ENCODE measurements at places on chromosomes 2 and 18.

- no peak for DNase-seq
Observed at GRCh38 chr2:222903234-222904220, 42.7 kb downstream of the ACSL3 start.

DNA sequence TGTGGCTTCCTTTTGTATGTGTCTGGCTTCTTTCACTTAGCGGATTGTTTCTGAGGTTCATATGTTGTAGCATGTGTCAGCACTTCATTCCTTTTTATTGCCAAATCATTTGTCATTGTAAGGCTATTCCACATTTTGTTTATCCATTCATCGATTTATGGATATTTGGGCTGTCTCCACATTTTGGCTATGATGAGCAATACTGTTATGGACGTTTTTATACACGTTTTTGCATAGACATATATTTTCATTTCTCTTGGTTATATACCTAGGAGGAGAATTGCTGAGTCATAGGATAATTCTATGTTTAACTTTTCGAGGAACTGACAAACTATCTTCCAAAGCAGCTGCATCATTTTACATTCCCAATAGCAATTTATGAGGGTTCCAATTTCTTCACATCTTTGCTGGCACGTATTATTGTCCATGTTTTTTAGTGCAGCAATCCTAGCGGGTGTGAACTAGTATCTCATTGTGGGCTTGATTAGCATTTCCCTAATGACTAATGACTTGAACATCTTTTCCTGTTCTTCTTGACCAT is 48.1 kb upstream of the TBC1D8 start:
- no peak for DNase-seq

GRCh38 chr2:1518867-1519530 is 105.7 kb downstream of the TPO start:
- DNase-seq: no peak

GRCh38 chr18:52001106-52001505 is 338.9 kb upstream of the DCC start:
- no peak for DNase-seq

DNA sequence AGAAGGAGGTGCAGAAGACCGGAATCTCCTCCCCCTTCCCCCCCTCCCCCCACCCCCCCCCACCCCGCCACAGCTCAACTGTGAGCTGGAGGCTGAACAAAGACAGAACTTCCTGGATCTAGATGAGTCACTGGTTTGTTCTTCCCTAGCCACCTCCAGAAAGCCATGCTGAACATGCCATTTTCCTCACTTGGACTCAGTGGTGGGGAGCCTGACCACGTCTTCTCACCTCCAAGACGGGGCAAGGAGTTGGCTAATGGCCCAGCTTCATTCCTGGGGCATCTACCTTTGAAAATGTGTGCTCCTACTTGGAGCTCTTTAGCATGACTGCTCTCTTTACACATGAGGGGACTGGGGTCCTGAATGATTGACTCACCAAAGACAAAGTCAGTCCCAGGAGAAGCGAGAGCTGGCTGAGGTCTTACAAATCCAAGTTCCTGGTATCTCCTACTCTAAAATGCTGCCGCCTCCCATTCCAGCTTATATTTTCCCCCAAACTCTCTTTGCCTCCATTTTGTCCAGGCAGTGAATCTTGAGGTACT is 22.6 kb upstream of the FZD5 start:
- DNase-seq: peak; percentile 47

DNA sequence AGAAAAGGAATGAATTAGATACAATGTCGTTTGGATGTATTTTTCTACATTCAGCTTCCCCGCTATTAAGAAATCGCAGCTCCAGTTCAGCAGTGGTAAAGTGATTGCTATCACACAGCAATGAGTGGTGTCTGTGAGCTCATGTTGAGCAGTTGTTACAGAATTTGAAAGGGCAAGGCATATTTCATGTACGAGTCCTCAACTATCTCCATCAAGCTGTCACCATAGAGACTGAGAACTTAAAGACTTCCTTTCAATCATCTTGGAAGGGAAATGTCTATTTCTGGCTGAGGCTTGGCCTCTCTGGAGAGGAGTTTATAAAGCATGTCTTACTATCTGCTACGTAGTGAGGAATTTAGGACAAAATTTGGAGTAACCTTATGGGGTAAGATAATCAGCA is 24.4 kb upstream of the FAM117B start:
- DNase-seq: no peak

- no peak for DNase-seq
Observed at GRCh38 chr18:8142131-8142711, 467.0 kb upstream of the RAB12 start.

DNA sequence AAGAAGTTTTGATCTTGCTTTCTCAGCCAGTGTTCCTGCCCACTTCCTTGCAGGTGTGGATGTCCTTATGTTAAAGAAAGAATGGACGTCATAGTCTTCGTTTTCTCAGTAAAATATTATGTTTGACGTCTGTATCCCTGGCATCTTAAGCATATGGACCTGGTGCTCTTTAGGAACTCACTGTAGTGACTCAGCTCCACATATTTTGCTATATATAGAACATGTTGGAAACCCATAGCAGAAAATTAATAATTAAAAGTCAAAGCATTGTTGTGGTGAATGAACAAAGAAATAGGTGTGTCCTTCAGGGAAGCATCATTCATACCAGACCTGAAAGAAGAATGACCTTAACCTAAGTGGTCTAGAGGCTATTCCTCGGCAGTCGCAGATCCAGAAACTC is 196.1 kb downstream of the MCFD2 start:
- DNase-seq: no peak

DNA sequence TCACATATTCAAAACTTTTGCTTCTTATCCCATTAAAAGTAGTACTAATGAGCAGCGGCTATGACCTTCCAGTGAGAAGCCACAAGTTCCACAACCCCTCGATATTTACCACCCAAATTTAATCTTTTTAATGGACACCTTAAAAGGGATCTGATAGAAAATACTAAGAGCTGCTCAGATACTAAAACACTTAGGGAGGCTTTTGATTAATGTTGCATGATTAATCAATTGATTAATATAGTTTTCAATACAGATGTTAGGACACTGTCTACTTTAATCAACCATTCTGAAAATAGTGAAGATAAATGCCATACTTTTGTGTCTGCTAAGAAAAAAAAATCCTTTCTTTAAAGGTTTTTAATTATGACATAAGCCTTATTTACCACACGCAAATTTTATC is 1312.8 kb upstream of the ACVR2A start:
- DNase-seq: no peak

- DNase-seq: peak; percentile 78
Observed at GRCh38 chr2:237218756-237219155, 133.1 kb downstream of the COPS8 start.

- DNase-seq: no peak
Observed at GRCh38 chr2:25044990-25045389, 3.1 kb downstream of the EFR3B start.

DNA sequence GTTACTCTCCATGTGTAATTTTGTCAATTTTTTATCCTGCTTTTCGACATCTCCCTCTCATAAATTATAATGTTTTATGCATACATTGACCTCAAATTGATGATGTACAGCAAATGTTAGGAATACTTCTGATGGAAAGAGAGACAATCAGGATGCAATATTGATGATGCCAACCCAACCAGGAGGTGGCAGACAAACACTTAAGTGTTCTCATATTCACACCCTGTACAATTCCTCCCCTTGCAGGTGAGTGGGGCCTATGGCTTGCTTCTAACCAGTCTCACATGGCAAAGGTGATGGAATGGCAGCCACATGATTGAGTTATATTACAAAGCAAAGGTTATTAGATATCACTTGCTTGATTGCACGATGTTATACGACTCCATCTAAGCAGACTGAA is 594.3 kb upstream of the REG3G start:
- DNase-seq: no peak

DNA sequence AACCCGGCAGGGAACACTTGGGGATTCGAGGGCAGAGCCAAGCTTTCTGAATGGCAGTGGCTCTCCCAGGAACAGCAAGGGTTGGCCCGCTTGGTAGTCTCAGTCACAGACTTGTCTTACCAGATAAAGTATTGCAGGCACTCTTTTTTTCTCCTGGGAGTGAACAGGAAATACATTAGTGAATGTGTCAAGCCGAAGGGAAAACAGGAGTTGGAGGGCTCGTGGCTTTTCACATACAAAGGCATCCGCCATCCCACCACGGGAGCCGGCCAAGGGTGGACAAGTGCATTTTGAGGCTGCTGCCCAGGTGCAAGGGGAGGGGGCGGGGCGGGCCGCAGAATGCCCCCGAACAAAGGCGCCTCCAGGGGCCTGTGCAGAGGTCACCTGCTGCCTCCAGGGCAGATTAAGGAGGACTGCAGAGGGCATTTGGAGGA is 163.3 kb upstream of the SIX3 start:
- no peak for DNase-seq

GRCh38 chr2:211367711-211368110 is 811.3 kb downstream of the CPS1 start:
- no peak for DNase-seq

DNA sequence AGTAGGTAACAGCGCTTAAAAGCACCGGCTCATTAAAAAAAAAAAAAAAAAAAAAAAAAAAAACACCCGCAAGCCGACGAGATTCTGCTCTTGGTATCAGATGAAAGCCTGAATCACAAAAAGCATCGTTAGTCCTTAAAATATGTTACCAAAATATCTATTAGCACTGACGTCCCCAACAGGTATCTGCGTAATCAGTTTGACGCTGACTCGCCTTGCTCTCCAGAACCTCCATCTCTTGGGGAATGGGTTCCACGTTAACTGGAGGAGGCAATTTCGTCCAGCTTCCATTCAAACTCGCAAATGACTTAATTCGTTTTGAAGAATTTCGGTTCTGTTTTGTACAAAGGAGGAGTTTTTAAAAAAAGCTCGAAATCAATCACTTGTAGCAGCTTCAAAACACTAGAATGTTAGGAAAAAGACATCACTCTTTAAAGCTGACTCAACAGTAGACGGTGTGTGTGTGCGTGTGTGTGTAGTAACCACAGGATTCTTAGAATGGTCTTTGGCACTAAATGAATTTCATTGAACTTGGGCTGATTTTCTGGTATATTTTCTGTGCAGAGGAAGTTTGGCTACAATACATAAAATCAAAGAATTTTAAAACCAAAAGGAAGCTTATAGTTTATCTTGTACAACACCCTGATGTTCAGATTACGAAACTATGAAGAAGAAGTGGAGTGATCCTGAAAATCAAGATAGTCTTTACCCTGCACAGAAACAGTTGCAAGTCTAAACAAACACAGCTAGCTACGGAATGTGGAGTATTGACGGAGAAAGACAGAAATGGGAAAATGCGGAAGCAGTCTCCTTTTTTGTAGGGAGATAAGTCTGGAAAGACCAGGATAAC is 1.1 kb upstream of the PGAP1 start:
- DNase-seq: no peak

- no peak for DNase-seq
Observed at GRCh38 chr18:6616981-6617380, 112.5 kb upstream of the ARHGAP28 start.

DNA sequence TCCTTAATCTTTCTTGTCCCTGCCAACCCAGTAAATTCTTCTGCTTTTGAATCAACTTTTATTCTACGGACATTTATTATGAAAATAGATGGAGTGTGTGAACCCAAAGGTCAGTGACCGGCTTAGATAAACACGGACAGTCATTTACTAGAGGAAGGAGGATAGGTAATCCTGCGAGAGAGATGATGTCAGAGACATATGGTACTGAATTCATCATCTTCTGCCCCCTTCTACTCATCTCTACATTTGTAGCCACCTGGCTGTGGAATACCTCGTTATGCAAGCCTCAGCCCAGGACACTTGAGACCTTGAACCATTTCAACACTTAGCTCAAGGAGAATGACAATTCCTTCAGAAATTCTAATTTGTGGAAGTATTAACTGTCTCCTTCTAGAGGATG is 443.6 kb downstream of the TDRD15 start:
- no peak for DNase-seq

DNA sequence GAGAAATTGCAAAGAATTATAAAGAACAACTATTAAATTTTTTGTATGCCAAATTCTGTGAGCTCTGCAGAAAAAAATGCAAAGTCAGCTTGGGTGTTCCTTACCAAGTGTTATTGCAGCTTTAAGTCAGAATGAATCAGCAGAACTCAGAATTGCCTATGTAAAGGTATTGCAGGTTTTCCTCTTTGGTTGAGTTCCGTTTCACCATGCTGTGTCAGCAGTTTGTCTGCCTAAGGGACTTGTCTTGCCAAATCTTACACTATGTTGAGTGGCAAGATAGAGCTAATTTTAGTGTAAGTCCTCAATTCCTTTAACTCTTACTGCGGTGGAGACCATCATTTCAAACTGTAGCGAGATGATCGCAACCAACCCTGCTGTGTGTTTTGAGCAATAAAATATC is 38.8 kb downstream of the ADAM23 start:
- no peak for DNase-seq

GRCh38 chr2:159202568-159203071 is 83.9 kb downstream of the WDSUB1 start:
- peak; percentile 84 for DNase-seq

GRCh38 chr18:11336241-11336640 is 186.9 kb upstream of the PIEZO2 start:
- DNase-seq: no peak

- DNase-seq: no peak
Observed at GRCh38 chr2:48525269-48525943, 4.5 kb upstream of the STON1 start.

DNA sequence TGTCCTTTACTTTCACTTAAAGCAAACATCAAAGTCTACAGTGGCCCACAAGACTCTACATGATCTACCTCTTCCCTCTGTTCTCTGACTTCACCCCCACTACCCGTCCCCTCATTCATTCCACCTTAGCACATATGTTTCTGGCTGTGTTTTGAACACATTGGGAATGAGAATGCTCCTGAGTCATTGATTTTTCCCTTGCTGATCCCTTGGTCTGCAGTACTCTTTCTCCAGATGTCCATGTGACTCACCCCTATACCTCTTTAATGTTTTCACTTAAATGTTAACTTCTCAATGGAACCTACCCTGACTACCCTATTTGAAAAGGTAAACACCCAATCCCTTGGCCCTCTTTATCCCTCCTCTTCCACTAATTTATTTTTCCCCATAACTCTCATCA is 30.7 kb upstream of the FRZB start:
- DNase-seq: peak; percentile 56

- DNase-seq: no peak
Observed at GRCh38 chr2:139165041-139165440, 384.9 kb upstream of the NXPH2 start.

DNA sequence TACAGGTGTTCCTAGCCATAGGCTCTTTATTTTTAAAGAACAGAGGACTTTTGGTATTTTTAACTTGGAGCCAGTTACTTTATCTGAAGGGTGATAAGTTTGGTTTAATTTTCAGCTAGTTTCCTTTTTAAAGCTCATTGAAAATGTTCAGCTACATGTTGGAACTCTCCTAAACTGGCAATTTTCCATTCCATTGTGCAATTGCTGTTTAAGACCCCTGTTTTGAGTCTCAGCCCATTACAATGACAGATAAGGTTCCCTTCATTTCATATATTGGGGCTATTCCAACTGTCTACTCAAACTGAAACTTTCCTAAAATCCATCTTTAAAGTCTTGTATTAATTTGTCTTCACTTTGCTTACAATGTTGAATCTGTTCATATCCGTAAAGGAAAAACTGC is 11.6 kb downstream of the MAIP1 start:
- no peak for DNase-seq

GRCh38 chr2:21175895-21176646 is 52.3 kb downstream of the TDRD15 start:
- no peak for DNase-seq
